ENCODE measurements at places on chromosomes 2 and 18.
A peak's percentile ranks its signal among the peaks of the same experiment; 100 is the strongest.

GRCh38 chr2:98310010-98310409, 36.2 kb upstream of the CNGA3 start:
- no peak for DNase-seq

DNA sequence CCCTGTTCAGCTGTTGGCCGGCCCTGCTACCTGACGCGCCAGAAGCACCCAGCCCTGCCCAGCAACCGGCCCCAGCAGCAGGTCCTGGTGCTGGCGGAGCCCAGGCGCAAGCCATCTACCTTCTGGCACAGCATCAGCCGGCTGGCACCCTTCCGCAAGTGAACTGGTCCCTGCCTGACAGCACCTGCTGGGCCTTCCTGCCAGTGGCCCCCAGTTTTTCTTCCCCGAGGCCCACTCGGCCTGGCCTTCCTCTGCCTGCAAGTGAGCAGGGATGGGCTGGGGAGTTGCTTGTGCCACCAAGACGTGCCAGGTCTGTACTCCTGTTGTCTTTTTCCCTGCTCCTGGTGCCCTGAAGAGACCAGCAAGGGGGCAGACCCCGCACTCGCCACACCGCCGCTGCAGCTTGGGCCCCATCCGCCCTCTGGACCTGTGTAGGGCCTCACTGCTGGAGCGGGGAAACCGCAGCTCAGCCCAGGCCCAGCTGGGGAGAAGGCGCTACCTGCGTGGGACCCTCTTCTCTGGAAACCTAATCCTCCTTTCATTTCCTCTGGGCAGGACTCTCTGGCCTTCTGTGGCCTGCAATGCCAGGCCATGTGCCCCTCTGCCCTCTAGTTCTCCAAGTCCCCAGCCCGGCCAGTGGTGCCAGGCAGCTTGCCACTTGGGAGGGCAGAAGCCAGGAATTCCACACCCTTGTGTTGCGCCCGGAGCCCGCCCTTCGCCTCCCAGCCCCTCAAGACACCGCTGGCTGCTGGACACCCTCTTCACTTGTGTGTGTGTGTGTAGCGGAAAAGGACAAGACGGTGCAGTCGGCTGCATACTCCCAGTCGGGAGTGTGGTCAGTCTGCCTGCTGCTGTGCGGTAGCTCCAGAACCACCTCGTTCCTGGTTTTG, 47.0 kb downstream of the FAM168B start:
- no peak for DNase-seq

GRCh38 chr2:110116033-110116710, 550 bp upstream of the MALL start:
- DNase-seq = peak; percentile 43

GRCh38 chr2:128689971-128690370, 371.3 kb upstream of the HS6ST1 start:
- DNase-seq = no peak

DNA sequence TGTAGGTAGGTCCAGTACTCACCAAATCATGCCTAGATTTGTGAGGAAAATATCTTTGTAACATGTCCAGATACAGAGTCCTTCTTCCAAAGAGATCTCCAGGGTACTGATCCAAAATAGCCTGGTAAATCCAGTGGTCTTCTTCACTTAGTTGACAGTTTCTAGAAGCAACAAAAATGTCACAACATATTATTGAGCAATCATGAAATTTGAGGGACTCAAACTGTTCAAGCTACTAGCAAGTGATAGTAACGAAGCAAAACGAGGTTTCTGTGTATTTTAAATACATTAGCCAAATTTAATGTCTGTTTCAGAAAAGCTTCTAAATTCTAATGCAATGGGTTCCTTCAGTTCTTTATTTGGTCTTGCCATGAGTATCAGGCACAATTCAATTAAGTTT, 142.8 kb downstream of the CCDC148 start:
- DNase-seq = no peak

DNA sequence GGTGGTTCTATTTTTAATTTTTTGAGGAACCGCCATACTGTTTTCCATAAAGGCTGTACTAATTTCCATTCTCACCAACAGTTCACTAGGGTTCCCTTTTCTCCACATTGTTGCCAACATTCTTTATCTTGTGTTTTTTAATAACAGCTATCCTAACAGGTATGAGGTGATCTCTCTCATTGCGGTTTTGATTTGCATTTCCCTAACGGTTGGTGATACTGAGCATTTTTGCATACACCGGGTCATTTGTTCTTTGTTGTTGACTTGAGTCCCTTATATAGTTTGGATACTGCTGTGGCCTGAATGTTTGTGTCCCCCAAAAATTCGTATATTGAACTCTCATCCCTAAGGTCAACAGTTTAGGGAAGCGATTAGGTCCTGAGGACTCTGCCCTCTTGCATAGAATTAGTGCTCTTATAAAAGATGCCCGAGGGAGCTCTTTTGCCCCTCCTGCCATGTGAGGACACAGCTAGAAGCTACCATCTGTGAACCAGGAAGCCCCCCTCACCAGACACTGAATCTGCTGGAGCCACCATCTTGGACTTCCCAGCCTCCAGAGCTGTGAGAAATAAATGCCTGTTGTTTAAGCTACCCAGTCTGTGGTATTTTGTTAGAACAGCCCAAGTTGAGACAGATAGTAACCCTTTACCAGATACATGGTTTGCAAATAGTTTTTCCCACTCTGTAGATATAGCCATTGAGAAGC, 4.7 kb downstream of the IMP4 start:
- DNase-seq = no peak

- no peak for DNase-seq
These were observed 61.8 kb downstream of the EFEMP1 start for GRCh38 chr2:55861733-55862132.

DNA sequence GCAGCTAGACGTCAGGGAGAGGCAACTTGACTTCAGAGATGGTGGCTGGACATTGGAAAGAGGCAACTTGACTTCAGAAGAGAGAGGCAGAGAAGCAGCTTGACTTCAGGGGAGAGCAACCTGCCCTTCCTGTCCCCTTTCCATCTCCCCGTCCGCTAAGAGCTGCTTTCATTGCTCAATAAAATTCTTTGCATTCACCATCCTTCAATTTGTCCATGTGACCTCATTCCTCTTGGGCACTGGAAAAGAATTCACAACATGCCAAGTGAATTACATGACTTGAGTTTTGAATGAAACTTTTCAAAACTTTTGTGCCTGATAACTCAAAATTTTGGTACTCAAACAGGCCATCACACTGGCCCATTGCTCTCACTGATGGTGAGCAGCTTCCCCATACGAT, 158.9 kb downstream of the DPP4 start:
- no peak for DNase-seq

DNA sequence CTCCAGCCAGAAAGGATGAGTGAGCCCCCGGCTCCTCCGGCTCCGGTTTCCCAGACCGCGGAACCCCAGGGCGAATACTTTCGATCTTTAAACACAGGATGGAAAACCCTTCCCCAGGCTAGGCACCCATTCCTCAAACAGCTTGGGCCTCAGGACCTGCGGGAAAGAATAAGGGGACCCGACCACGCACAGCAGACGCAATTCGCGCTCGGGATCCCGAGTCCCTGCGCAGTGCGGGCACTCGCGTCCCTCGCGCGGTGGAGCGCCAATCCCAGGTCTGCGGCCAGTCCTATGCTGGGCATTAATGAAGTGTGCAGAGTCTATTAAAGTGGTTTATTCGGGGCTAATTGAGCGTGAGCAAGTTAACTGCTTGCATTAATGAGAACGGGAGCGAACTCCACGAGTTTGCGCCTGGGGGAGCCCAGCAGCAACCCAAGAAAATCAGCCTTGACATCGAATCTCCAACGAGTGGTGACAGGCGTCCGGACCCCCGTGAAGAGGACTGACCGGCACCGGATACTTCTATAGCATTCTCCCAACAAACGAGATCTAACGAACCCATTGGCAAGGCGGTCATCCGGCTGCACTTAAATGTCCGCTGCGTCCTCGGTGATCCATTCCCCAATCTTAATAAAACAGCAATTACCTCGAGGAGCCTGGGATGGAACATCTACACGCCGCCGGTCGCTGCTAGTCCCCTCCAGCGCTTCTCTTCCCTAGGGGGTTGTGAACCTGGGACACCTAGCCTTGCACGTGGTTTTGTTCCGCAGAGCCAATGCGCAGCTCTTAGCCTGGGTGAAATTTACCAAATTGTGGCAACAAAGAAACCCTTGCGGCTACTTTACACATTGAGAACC, 1.6 kb downstream of the OSR1 start:
- no peak for DNase-seq

- DNase-seq = no peak
These were observed 209.8 kb downstream of the NEDD4L start for GRCh38 chr18:58253871-58254270.

GRCh38 chr2:33226546-33226945, 249.9 kb upstream of the RASGRP3 start:
- no peak for DNase-seq

- no peak for DNase-seq
These were observed 36.8 kb upstream of the VPS54 start for GRCh38 chr2:64056021-64056420.

- DNase-seq = peak; percentile 46
These were observed 493 bp downstream of the FN1 start for GRCh38 chr2:215435280-215435869.

GRCh38 chr2:178870703-178871102, 63.5 kb upstream of the TTN start:
- no peak for DNase-seq

DNA sequence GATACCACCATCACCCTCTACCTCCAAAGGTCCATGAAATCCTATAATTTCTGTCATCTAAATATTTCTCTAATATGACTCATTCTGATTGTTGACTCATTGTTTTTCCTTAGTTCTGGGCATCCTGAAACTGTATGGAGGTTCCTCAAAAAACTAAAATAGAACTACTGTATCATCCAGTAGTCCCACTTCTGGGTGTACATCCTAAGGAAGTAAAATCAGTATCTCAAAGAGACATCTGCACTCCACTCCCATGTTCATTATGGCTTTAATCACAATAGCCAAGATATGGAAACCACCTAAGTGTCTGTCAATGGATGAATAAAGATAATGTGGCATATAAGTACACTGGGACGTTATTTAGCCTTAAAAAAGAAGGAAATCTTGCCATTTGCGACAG, 125.8 kb upstream of the MYO3B start:
- no peak for DNase-seq

GRCh38 chr2:180360283-180360618, 353.2 kb upstream of the CWC22 start:
- DNase-seq = no peak

GRCh38 chr2:38147333-38148121, 71.6 kb upstream of the CYP1B1 start:
- DNase-seq = no peak

GRCh38 chr18:50312296-50313030, 25.0 kb upstream of the CXXC1 start:
- DNase-seq = no peak

GRCh38 chr2:120831086-120831485, 95.4 kb downstream of the GLI2 start:
- DNase-seq = no peak

GRCh38 chr2:204108330-204108751, 171.8 kb downstream of the ICOS start:
- peak; percentile 51 for DNase-seq

GRCh38 chr2:159108181-159108893, 139.9 kb downstream of the TANC1 start:
- no peak for DNase-seq

DNA sequence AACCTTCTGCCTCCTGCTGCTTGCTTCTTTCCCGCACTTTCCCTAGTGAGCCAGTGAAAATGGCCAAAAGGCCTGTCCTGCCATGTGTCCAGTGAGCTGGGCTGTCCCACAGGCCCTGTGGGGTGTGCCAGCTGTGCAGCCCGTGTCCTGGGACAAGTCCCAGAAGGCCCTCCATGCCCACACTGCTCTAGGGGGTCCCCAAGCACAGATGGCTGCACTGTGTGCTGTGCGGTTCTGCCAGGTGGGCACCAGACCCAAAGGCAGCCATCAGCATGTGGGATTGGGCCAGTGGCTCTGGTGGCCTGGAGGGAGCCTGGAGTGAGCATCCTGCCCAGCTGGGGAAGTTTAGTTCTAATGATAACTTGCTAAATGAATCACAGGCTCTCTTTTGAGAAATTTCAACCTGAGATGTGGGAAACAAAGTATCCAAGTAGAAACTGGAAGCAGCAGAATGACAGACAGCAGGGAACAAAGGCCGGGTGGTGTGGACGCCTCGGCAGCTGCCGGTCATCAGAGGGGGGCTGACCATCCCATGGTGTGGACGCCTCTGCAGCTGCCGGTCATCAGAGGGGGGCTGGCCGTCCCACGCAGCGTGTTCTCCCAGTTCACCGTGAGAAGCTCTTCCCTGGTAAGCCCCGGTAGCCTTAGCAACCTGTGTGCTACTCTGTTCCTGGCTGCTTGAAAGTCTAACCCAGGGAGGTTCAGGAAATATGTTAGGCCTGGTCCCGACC, 9.9 kb upstream of the CNDP2 start:
- DNase-seq = no peak

- DNase-seq = no peak
These were observed 292.5 kb downstream of the TNS1 start for GRCh38 chr2:217710211-217710765.

- peak; percentile 77 for DNase-seq
These were observed at the start of gene BOK for GRCh38 chr2:241558532-241559322. BOK (plus strand) TSS chr2:241558745; CDS start chr2:241559484, 739 bp downstream.

GRCh38 chr2:215906458-215906857, 106.9 kb downstream of the MREG start:
- DNase-seq = no peak

- no peak for DNase-seq
These were observed 214.4 kb downstream of the L3MBTL4 start for GRCh38 chr18:6200204-6200774.

- no peak for DNase-seq
These were observed 15.3 kb downstream of the PDE11A start for GRCh38 chr2:178057179-178057680.

GRCh38 chr2:134706587-134707329, 12.0 kb downstream of the TMEM163 start:
- DNase-seq = no peak

- DNase-seq = no peak
These were observed 135.9 kb upstream of the EPAS1 start for GRCh38 chr2:46161315-46161714.

DNA sequence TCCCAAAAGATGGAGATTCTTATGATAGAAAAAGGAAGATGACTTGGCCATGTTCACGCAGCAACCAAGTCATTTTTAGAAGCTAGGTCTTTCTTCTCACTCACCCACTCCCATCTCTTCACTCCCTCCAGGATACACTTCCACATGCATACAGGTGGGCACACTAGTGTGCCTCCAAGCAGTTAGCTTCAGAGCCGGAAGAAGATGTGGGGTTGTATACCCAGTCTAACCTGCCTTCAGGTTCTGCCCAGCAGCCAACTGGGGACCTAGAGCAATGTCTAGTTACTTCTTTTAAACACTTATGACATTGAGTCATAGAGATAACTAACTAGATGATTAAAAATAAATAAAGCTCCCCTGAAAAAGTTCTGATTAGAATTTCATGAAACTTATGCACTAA, 21.8 kb upstream of the TANK start:
- no peak for DNase-seq
